ENCODE measurements at places on chromosomes 16 and 17.

- DNase-seq: no peak
These were observed 10.3 kb downstream of the EPN2 start for GRCh38 chr17:19247473-19247872.

- no peak for DNase-seq
These were observed at the start of gene KLHDC4 for GRCh38 chr16:87765776-87766484. Gene KLHDC4 (minus strand): TSS chr16:87765986. CDS start chr16:87765890, 96 bp downstream.

GRCh38 chr17:41178843-41179616 lies 1.0 kb upstream of the KRTAP4-2 start:
- peak; percentile 4 for DNase-seq

- no peak for DNase-seq
These were observed 152.0 kb downstream of the LGALS9B start for GRCh38 chr17:20315311-20315710.

DNA sequence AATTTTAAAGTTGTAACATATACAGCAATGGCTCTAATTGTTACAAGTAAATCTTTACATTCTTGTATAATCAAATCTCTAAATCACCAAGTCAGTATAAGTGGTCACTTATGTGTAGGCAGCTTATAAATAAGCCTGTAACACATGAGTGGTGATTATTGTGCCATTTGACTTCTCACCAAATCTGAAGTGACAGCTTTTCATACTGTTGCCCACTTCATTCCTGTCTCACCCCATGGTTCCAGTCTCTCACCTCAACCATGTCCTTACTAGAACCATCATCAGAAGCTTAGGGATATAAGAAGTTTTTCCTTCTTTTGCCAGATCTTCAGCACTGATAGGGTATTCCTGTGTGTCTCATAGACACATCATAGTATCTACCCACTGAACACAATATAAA lies 23.5 kb downstream of the TNRC6A start:
- no peak for DNase-seq

- no peak for DNase-seq
These were observed 57.6 kb downstream of the RAI1 start for GRCh38 chr17:17738901-17739300.

DNA sequence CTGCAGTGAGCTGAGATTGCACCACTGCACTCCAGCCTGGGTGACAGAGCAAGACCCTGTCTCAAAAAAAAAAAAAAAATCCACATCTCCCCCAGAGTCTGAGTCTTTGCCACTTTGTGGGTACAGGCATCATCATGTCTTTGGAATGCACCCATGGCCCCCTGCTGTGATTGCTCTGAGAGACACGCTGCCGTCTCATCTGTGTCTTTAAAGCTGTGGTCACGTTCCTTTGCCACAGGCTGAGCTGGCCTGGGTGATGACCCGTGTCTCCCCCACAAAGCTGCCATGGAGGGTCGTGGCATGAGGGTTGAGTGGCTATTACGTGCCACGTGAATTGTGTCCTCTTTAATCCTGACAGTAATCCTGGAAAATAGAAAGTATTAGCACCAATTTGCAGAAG lies 20.2 kb downstream of the CRISPLD2 start:
- DNase-seq: peak; percentile 69

DNA sequence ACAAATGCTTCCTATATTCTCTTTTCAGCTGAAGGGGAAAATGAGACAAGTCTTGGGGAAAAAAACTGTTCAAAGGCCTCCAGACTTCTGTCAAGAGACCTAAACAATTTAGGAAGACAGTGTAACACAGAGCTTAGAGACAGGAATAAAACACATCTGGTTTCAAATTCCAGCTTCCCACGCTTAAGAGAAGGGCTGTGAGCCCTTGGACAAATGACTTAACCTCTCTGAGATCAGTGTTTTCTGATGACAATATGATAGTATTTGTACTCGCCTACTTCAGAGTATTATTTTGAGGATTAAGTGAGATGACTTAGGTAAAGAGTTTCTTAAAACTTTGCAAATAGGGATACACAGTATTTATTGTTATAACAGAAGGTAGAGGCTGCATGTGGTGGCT lies 29.5 kb downstream of the SMURF2 start:
- no peak for DNase-seq

- DNase-seq: no peak
These were observed 26.6 kb downstream of the LASP1 start for GRCh38 chr17:38896346-38896954.

GRCh38 chr17:17087424-17088015 lies 45.3 kb downstream of the MPRIP start:
- no peak for DNase-seq

DNA sequence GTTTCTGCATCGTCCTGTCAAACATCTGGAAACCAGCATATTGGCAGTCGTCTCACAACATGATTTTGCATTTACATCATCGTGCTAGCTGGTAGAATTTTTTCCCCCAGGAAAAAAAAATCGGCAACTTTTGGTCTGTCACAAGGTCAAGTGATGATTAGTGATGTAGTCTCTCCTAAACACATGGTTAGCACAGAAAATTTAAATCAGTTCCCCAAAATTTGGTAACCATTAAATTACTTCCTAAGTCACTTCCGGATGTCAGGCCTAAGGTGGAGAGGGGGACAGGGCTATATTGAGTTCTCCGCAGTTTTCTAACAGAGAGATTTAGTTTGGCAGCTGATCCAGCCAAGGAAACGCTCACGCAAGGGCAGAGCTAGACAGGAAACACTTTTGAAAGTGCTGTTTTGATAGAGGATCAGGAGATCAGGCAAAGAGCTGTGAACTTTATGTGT lies 271.0 kb upstream of the TBX2 start:
- no peak for DNase-seq

DNA sequence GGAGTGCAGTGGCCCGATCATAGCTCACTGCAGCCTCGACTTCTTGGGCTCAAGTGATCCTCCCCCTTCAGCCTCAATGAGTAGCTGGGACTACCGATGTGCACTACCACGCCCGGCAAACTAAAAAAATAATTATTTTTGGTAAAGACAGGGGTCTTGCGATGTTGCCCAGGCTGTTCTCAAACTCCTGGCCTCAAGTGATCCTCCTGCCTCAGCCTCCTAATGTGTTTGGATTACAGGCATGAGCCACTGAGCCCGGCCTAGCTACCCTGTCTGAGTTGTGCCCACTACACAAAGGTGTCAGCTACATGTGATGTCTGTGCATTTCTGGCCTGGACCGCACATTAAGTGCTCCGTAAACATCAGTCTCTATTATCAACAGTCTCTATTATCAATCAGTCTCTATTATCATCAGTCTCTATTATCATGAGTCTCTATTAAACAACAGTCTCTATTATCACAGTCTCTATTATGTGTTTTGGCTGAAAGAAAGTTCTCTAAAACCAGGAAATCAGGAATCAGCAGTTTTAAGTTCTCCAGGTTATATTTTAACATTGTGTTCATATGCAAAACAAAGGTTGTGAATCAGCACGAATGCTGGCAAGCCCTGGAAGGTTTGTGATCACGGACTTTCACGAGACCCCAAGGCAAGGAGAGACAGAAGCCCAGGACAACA lies 721 bp upstream of the WWOX start:
- DNase-seq: no peak

DNA sequence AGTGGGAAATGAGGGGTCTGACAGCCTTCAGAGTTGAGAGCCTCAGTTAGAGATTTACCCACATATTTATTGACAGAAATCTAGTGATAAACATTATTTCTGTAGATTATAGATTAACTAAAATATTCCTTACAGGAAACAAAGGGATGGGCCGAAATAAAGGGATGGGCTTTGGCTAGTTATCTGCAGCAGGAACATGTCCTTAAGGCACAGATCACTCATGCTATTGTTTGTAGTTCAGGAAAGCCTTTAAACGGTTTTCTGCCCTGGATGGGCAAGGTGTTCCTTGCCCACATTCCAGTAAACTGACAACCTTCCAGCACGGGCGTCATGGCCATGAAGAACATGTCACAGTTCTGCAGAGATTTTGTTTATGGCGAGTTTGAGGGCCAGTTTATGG lies 154.8 kb upstream of the TOM1L1 start:
- DNase-seq: no peak

- no peak for DNase-seq
These were observed 38.7 kb upstream of the RHBDL3 start for GRCh38 chr17:32226886-32227285.

DNA sequence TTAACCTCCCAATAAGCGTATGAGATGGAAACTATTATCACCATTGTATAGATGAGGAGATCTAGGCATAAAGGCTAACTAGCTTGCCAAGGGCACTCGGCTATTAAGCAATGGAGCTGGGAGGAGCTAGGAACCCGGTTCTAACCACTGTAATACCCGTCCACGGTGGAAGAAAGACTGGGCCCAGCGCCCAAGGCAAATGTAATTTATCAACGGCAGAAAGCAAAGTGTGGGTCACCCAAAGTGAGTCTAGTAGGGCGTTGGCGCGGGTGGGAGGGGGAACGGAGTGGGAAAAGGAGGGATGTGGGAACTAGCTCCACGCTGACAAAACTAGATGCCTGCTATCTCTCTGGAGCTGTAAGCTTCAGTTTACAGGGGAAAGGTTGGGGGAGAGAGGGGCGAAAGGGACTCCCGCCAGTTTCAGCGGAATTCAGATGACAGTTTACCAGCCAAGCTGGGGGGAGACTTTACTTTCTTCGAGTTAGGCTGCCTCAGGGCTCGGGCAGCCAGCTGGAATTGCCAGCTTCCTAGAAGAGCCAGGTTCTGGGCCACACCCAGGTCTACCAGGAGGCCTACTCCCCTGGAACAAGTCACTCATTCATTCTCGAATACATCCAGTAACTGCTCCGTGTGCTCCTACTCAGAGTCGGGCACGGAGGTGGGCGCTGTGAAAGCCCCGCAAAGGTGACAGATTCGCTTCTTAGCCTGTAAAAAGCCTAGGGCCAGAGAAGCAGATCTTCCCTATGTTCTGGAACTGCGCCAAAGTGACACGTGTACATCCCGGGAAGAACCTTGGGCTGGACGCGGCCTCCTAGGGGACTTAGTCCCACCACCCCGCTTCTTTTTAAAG lies 837 bp downstream of the LRRC59 start:
- no peak for DNase-seq

GRCh38 chr17:55056526-55056925 lies 88.0 kb downstream of the STXBP4 start:
- DNase-seq: no peak

GRCh38 chr17:8029121-8029520 lies 9.7 kb upstream of the ALOX15B start:
- DNase-seq: no peak

DNA sequence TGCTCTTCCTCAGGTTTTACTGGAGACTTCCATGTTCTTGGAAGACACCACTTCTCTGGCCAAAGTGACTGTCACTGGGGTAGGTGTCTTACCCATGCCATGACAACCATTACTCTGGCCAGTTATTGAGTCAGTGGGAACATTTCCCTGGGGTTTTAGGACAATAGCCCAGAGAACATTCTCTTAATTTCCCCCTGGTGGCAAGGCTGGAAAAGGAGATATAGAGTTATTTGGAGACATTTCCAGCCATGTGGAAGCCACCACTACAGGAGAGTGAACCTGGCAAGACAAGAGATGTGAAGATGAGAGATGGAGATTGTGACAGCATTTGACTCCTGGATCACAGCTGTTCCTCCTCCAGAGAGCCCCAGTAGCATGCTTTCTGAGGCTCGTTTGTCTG lies 106.2 kb downstream of the CDK5R1 start:
- DNase-seq: no peak

- no peak for DNase-seq
These were observed 10.4 kb downstream of the KPNB1 start for GRCh38 chr17:47660064-47660492.

DNA sequence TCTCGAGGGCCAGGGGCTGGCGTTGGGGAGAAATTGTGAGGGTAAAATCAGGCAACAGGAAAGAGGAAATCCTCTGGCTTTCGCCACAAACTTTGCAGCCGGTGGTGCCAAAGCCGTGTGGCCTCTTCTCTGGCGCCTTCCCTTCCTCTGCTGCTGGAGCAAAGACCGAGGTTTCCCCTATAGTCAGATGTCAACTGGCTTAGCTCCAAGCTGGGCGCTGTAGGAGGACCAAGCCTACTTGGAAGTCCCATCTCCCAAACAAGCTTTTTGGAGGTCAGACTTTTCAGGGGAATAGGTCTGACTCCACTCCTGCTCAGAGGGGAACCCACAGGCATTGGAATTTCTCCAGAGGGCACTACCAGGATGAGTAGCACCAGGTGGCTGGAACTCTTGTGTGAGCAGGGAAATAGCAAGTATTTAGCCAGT lies 5.0 kb downstream of the IGFBP4 start:
- DNase-seq: no peak

Measured in epithelial cell of proximal tubule (primary cell).